ENCODE measurements at places on chromosomes 3 and 15.

DNA sequence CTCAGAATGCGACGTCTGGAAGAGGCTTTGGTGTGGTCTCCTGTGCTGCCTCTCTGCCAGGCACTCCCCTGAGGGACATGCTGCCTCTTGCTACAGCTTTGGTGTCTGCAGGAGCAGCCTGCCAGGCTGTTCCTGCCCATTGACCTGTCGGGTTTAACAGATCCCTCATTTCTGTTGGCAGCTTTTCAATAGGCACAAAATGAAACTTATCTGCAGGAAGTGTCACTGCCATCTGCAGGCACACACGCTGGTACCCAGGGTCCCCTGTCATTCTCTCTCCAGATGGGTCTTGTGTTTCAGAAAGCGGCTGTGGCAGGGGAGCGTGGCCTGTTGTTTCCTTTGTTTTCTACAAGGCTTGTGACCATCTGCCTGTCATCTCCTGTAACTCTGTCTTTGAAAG is 328.3 kb upstream of the CHRM5 start:
- DNase-seq = peak; percentile 44

DNA sequence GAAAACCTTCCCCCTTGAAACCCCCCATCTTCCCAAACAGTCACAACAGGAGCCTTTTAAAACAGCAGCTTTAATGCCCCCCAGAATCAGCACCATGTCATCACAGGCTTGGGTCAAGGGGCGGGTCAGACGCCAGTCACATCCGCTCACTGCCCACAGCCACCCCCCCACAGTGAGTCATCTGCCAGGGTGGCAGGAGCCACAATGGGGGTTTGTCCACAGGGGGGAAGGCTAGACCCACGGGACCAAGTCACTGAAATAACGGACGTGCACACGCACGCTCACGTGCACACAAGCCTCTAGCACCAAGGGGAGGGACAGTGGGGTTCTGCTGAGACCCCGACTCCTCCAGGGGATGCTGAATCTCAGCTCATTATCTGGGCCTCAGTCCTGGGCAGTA is 441 bp upstream of the UCN2 start:
- no peak for DNase-seq

- DNase-seq = no peak
These were observed 8.2 kb upstream of the NEDD4 start for GRCh38 chr15:56001471-56002078.

DNA sequence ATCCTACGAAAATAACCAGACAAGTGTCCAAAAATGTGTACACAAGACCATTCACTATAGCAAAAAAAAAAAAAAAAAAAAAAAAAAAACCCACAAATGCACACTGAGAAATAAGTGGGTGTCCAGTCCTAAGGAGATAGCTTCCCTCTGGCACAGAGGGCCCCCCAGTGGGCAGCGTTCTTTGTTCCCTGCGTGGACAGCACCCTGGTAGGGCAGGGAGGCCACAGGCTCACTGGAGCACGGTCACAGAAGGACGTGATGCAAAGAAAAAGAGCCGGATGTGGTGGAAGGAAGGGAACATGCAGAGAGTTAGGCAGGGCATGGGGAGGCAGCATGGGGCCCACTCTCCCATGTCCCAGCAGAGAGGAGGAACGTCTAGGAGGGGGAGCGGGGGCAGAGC is 210.7 kb upstream of the NSMCE3 start:
- DNase-seq = no peak

GRCh38 chr3:5080779-5081550 is 41.1 kb upstream of the ARL8B start:
- no peak for DNase-seq

DNA sequence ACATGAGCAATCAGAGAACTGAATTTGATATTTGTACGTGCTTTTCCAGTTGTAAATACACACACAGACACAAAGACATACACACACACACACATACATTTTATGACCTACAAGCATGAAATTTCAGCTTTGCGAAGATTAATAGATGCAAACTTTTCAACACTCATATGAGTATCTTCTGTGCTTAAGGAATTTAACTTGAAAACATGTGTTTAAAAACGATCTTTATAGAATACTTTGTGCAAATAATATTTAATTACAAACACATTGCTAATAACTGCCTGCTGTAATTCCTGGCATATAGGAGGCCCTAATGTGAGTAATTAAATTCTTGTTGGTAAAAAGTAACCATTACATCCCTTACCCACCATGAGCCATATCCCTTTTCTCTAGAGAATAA is 107.7 kb upstream of the PLSCR5 start:
- no peak for DNase-seq
